ENCODE measurements at places on chromosomes 11 and 22.

DNA sequence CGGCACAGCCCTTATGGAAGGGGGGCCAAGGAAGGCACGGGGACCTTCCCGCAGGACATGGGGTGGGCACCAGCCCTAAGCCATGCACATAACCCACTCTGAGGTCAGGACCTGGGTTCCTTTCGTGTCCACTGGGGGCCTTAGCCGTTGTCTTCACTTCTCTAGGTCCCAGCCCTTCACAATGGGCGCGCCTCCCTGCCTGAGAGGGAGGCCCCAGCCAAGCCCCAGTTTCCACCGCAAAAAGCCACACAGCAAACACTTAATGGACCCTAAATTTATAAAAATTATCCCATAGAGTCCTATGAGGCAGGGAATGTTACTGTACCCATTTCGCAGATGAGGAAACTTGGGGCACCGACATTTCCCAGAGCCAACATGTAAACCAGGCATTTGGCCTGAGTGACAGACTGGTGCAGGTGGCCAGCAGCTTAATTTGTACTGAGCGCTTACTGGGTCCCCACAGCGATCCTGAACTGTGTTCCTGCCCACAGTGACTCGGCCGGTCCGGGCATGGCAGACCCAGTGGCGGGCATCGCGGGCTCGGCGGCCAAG lies 1.2 kb downstream of the GAS2L1 start:
- no peak for DNase-seq

DNA sequence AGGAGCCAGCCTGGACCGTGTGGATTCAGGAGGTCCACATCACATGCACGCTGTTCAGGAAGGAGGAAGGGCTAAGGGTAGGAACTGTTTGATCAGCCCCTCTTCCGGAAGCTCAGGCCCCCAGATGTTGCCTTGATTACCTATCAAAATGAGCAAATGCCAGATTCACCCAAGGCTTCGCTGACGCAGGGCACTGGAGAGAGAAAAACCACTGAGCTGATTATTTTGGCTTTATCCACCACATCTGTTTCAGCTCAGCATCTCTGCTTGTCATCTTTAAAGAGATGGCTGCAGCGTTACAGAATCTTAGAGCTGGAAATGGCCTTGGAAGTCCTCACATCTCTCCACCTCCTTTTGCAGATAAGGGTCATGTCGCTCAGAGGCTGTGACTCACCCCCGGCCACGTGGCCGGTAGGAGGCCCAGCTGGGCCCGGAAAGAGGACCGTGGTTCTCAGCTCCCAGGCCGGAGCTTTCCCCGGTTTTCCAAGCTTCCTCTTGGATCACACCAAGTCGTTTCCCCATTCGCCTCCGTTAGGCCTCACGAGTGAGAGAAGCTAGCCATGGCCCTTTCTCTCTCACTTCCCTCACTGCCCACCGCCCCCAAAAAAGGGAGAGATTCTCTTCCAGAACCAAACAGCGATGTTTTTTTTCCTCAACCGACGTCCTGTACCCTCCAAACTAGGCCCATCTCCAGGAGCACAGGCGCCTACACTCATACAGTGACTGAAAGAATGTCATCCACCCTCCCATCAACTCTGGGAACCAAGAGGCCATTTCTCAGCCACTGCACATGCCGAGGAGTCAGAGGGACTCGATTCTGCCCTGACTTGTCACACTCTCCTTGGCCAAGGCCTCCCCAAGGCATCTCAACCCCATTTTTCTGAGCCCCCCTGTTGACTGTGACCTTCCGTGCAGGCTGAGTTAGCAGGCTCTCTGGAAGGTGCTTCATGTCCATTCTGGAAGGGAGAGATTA lies 37.6 kb downstream of the LIF start:
- DNase-seq: no peak

DNA sequence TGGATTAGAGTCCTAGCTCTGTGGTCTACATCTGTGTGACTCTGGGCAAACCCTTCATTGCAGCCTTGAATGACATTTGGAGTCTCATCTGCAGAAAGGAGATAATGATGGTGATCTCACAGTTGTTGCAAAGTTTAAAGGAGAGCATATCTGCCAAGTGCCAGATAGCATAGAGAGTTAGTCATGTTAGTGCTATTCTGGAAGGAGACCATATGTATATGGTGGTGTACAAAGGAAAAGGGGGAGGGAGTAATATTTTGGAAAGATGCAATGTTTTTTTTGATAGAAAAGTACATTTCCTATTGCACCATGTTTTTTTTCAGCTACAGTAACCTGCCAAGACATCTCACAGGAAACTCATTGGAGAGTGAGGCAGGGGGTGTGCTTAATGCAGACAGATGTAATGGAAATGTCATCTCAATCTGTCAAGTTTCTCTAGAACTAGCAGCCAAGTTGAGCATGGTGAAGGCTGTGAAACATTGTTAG lies 92.1 kb upstream of the NARS2 start:
- DNase-seq: no peak

DNA sequence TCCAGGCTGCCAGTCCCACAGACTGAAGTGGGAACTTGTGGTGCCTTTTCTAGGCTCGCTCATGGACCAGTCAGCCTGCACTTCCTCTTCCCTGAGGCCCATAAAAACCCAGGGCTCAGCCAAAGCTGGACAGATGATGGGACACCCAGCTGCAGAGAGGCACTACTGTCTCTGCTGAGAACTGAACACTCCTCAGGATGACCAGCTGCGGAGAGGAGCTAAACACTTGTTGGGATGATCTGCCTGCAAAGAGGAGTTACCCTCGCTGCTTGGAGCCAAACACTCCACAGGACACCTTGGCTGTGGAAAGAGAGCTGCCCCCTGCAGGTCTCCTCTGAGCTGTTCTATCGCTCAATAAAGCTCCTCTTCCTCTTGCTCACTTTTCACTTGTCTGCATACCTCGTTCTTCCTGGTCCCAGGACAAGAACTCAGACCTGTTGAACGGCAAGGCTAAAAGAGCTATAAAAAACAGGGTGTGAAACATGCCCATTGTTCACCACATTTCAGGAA lies 465.5 kb downstream of the GUCY1A2 start:
- DNase-seq: no peak

DNA sequence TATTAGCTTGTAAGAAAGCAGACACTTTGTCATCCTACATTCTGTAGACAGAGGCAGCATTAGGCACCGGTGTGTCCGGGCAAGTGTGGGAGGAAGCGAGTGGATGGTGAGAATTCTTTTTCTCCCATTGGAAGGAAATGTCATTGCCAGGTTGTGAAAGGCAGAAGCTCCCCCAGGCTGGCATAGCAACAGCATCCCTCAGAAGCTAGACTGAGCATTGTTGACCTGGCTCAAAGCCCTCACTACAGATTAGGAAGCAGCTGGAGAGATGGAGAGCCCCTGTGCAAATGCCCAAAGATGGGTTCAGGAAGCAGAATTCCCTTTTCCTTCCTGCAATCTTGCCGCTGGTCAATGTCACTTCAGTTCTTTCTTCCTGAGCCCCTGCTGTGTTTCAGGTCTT lies 1299.3 kb downstream of the TBC1D22A start:
- DNase-seq: no peak

Measured in stimulated activated CD8-positive, alpha-beta memory T cell treated with anti-CD3 and anti-CD28 coated beads, Interleukin-2, amount 100 ng/mL, for 1 hour (primary cell).